ENCODE measurements at places on chromosomes 5 and 9.

DNA sequence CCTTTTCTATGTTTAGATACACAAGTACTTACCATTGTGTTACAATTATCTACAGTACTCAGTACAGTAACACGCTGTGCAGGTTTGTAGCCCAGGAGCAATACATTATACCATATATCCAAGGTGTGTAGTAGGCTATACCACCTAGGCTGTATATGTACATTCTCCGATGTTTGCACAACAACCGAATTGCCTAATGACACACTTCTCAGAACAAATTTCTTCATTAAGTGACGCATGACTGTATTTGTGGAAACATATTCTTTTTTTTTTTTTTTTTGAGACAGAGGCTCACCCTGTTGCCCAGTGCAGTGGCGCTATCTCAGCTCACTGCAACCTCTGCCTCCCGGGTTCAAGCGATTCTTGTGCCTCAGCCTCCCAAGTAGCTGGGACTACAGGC lies 4.0 kb upstream of the RAD23B start:
- no peak for DNase-seq

DNA sequence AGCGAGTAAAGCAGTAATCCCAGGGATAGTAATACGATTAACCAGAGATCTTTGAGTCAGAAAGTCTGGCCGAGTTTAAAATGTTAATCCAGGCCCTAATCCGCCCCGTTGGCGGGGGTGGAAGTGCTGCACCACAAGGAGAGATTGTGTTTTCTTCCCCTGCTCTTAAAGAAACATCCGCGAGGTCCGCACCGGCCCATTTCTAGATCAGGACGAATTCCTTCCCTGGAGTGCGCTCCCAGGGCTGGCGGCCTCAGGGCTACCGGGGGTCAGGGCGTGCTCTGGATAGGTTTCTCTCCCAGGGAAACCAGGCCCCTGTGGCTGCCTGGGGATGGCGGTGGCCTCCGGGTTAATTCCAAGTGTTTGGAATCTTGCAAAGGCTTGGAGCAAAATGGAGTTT lies 9.3 kb upstream of the NEUROG1 start:
- no peak for DNase-seq

DNA sequence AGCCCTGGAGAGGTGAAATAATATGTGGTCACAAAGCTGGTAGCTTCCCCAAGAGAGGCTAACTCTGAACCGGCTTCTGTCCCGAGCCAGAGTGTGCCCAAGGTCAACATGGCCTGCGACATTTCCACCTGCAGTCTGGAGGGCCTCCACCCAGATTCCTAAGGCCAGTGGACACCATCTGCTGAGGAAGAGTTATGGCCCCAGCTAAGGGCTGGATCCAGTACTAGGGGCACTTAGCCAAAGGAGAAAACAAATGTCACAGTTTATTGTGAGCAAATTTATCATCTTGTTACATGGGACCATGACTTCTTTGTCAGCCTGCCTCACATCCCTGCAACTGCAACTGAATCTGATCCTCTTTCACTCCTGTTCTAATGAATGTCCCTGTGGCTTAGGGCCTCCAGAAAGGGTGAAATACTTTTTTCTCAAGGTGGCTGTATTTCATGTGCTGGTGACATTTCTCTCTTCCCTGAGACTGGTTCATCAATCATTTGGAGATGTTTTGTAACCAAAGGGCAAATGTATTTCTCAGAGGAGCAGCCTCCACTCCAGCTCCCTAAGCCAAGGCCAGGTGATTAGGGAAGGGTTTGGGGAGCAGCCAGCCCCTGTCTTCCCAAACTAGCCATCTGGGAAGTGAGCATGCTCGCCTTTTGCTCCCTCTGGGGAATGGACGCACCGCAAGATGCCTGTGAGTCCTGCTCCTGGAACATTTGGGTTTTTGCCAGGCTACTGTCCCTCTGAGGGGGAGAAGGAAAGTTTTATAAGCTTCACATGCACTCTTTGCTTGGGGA lies 148.3 kb downstream of the CMYA5 start:
- no peak for DNase-seq

DNA sequence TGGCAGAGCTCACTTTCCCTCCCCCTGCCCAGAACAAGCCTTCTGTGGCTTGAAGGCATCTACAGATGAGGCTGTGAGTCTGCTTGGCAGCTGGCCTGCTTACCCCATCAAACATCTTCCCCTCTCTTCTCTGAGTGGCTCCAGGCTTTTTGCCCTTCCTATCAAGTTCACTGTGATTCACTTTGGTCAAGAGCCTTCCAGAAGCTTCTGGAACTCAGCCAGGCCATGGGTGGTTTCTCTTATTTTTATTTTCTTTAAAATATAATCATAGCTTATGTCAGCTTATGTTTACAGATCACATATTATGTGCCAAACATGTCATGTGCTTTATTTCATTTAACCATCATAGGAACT lies 267.0 kb downstream of the SEC61B start:
- DNase-seq, result peak; percentile 36

DNA sequence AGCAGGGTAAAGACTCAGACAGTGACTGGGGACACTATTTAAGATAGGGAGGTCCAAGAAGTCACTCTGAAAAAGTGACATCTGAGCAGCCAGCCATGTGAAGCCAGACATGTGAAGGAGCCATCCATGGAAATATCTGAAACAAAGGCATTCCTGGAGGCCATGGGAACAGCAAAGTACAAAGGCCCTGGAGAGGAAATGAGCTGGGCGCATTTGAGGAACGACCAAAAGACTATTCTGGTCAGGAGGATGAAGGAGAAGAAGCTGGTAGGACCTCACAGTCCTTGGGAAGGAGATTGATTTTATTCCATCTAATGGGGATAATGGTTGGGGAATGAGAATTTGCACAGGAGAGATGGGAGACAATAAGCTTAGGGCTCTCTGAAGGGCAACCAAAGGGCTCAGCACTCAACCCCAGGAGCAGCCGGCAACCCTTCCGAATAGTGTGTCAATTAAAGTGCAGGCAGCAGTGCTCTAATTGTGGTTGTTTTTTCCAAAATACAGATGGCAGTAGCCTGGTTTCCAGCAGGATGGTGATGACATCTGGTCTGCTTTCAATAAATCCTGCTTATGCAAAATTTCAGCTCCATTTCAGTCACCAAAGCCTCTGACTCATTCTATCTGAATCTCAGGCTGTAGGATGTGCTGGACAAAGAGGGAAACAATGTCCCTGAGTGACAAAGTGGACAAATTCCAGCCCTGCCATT lies 26.7 kb downstream of the FOXI1 start:
- no peak for DNase-seq

DNA sequence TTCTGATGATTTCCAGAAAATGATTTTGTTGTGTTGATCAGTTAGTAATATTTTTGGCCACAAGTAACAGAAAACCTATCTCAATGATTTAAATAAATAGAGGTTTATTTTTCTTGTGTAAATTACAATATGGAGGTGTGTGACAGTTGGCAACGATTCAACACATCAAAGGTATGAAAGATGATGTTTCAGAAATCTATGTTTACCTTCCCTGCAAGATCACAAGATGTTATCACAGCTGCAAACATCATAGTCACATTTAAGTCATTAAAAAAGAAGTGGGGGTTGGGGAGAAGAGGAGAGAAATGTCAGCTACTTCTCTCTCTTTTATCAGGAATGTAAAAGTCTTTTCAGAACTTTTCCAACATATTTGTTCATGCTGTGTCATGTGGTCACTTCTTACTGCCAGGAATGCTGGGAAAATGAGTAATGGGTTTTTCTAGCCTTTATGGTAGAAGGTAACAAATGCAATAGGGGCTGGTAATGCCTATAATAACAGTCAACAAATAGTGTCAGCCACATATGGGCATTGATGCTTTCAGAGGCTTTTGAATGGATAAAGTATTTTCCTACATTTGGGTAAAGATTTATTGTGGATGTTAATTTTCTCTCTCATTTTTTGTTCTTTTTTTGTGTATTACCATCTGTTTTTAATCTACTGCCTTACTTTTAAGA lies 742.7 kb downstream of the TLE1 start:
- DNase-seq, result no peak

DNA sequence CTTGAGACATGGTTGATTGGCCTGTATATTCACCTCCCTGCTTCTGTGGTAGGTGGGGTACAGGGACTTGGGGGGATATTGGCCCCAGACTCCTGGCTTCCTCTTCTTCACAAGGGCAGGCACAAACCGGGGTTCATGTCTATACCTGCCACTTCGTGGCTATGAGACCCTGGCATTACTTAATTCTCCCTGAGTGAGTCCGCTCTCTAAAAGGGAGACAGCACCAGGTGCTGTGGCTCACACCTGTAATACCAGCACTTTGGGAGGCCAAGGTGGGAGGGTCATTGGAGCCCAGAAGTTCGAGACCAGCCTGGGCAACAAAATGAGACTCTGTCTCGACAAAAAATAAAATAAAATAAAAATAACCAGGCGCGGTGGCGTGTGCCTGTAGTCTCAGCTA lies 178.5 kb downstream of the GABBR2 start:
- no peak for DNase-seq

- DNase-seq, result no peak
Observed at GRCh38 chr9:20995616-20996015, 35.8 kb downstream of the HACD4 start.

Measured in AG04449 (cell line).